ENCODE measurements at places on chromosomes 13 and 19.

DNA sequence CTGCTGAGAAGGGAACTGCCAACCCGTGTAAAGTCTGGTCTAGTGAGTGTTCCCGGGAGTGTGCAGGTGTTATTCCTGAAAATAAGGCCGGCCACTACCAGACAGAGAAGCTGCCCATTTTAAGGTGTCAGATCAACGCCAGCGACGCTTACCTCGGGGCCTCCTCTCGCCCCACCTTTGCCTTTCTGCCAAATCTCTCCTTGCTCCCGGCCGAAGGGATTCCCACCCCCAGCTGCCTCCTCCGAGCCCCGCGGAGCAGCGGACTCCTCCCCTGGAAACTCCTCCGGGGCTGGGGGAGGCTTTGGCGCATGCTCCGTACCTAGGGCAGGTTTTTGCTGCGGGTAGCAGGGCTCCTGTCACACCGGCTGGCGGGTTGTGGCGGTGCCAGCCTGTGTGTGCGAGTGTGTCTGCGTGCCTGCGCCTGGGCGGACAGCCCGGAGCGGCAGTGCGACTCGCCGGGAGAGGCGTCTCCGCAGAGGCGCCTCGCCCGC, at the start of gene HS6ST3:
Gene HS6ST3 (plus strand): TSS at position 359 of the 491 bp plus-strand sequence.
- no peak for DNase-seq

DNA sequence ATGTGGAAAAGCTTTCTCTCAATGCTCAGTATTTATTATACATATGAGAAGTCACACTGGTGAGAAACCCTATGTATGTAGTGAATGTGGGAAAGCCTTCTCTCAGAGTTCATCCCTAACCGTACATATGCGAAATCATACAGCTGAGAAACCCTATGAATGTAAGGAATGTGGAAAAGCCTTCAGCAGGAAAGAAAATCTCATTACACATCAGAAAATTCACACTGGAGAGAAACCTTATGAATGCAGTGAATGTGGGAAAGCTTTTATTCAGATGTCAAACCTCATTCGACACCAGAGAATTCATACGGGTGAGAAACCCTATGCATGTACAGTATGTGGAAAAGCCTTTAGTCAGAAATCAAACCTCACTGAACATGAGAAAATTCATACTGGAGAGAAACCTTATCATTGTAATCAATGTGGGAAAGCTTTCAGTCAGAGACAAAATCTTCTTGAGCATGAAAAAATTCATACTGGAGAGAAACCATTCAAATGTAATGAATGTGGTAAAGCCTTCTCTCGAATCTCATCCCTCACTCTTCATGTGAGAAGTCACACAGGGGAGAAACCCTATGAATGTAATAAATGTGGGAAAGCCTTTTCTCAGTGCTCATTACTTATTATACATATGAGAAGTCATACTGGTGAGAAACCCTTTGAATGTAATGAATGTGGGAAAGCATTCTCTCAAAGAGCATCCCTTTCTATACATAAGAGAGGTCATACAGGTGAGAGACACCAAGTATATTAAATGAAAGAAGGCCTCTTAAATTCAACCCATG, 34.4 kb downstream of the ZNF568 start:
- DNase-seq = no peak

DNA sequence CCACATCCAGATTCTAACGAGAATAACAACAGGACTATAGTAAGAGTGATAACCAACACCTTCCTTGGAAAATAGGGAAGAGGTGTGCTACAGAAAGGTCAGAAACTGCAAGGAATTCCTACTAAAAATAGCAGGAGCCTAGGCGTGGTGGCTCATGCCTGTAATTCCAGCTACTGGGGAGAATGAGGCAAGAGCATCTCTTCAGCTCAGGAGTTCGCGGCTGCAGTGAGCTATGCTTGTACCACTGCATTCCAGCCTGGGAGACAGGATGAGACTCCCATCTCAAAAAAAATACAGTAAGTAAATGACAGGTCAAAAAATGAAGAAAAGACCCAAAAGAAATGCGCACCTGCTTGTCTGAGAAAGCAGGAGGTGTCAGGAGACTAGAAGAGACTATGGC, 101.5 kb upstream of the TSHZ3 start:
- no peak for DNase-seq

GRCh38 chr19:41174297-41174928, 18.6 kb upstream of the CYP2S1 start:
- DNase-seq = no peak

- DNase-seq = no peak
Observed at GRCh38 chr13:53136554-53137215, 108.1 kb downstream of the OLFM4 start.

DNA sequence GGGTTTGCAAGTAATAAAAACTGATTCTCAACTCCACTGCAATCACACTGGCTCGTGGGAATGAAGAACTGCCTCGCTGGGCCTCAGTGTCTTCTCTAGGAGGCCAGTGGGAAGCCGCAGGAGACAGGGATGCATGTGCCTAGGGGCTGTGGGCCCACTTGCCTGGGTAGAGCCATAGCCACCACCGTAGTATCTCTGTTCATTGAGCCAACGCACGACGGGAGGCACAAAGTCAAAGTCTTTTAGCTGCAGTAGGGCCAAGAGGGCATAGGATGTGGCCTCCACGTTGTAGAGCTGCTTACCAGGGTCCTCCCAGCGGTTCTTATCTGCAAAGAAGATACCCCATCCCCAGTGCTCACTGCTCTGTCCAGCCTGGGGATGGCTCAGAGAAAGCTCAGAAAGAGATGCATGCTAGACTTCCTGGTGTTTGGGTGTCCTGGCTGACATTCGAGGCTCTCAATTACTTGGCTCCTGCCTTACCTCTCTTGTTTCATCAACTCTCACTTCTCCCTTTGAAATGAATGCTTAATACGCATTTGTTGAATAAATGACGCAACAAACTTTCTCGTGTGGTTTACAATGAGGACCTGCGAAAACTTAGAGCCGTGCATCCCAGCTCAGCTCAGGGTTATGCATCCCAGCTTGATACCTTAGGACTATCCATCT, 16.1 kb upstream of the TNFSF14 start:
- no peak for DNase-seq

- no peak for DNase-seq
Observed at GRCh38 chr13:84132491-84132890, 250.2 kb upstream of the SLITRK1 start.

GRCh38 chr13:78610381-78610883, 7.1 kb upstream of the POU4F1 start:
- no peak for DNase-seq

DNA sequence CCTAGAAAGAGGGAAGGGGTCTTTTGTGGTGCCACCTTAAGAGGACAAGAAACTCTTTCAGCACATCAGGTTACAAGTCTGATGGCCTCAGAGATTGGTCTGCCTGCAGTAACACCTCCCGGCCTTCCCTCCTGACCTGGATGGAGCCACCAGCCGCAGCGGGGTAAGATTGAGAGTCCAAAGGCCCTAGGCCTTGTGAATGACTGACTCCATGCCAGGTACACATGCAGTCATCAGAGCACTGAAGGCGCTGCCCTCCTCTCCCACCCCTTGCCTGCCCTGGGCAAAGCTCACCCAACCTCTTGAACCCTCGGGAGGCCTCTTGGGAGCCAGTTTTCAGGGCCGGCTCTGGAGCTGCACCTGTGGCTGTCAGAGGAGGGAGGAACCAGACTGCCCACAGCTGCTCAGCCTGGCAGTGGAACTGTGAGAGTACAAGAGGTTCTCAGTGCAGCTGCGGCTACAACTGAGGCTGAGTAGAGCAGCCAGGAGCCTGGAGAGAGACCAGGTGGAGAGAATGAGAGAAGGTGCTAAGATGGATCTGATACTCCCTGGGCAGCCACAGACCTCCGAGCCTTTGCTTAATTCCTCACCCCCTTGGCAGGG, 23.8 kb upstream of the C13orf42 start:
- no peak for DNase-seq

GRCh38 chr19:2127758-2128157, 23.6 kb downstream of the AP3D1 start:
- DNase-seq = no peak

GRCh38 chr19:12800923-12801465, 606 bp downstream of the PRDX2 start:
- no peak for DNase-seq

DNA sequence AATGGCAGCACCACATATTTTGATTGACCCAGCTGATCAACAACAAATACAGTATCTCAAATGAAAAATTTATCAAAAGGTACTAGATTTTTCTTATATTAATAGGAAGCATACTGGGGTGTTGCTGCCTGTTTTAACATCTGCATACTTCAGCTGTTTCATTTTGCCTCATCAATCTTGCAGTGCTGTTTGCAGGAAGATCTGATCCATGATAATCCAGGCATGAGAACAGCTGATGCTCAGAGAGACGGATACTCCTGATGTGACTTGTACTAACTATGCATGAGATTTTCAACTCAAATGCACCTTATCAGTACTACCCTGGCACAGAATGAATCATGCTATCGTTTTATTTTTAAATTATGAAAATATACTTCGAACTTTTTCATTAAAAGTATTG, 2136.8 kb downstream of the PCDH9 start:
- no peak for DNase-seq

- no peak for DNase-seq
Observed at GRCh38 chr19:38649305-38650171, 2.1 kb downstream of the ACTN4 start.

DNA sequence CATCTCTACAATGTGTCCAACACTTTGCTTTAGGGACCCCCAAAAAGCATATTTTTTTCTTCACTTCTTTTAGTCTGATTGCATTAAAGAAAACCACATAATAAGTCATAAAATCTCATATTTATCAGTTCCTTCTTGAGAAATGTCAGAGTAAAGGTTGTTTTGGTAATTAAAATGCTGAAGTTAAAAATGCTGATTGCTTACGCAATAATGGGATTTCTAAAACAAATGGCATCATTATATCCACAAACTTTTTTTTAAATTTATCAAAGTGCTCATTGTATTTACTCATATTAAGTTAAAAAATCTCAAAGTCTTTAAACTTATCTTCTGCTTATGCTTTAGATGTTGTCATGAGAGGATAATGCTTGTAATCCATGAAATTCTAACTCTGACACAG, 737.2 kb upstream of the ARGLU1 start:
- DNase-seq = no peak

DNA sequence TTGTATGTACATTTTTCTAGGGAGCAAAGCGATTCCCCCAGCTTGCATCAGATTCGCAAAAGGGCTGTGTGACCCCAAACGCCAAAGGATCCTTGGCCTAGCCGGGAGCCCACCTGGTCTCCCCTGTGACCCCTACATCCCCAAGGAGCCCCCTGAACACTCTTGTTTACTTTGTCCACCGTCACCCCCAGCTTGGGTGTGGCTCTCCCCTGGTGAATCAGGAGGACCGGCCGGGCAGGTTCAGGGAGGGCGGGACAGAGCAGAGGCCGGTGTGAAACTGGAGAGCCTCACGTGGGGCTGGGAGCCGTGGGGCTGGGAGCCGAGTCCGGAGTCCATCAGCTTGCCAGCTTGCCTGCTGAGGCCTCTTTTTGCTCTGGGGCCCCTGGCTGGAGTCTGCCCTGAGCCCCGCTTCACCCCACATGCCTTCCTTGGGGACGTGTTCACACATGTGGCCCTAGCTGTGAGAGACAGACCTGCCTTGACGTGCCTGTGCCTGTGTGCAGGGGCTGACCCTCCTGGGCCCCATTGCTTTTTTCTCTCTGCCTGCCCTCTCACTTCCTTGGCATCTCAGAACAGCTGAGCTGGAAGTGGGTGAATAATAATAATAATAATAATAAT, 2.0 kb downstream of the ITPKC start:
- no peak for DNase-seq

- no peak for DNase-seq
Observed at GRCh38 chr19:52991484-52991883, 22.2 kb upstream of the ERVV-1 start.

GRCh38 chr13:91722267-91722884, 324.0 kb downstream of the GPC5 start:
- DNase-seq = no peak

GRCh38 chr19:34274827-34275625, 20.7 kb downstream of the GARRE1 start:
- no peak for DNase-seq

DNA sequence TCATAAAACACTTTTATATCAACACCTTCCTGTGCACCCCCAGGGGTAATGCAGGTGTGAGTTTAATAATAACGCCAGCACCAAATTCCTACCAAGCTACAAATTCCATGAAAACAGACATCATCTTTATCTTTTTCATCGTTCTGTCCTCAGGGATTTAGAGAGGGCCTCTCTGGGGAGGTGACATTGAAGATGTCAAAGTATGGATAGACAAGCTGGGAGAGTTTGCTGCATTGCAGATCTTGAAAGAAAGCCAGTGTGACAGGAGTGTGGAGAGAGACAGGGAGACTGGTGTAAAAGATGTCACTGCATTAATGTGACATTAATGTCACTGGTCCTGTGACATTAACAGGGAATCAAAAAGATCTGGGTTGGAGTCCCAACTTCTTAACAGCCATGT, 10.1 kb downstream of the CACNG6 start:
- DNase-seq = no peak

GRCh38 chr13:33184112-33184490, 101.5 kb downstream of the STARD13 start:
- no peak for DNase-seq

- DNase-seq = no peak
Observed at GRCh38 chr13:101289764-101290163, 126.5 kb downstream of the NALCN start.

- DNase-seq = no peak
Observed at GRCh38 chr13:102276404-102276803, 125.4 kb downstream of the FGF14 start.

DNA sequence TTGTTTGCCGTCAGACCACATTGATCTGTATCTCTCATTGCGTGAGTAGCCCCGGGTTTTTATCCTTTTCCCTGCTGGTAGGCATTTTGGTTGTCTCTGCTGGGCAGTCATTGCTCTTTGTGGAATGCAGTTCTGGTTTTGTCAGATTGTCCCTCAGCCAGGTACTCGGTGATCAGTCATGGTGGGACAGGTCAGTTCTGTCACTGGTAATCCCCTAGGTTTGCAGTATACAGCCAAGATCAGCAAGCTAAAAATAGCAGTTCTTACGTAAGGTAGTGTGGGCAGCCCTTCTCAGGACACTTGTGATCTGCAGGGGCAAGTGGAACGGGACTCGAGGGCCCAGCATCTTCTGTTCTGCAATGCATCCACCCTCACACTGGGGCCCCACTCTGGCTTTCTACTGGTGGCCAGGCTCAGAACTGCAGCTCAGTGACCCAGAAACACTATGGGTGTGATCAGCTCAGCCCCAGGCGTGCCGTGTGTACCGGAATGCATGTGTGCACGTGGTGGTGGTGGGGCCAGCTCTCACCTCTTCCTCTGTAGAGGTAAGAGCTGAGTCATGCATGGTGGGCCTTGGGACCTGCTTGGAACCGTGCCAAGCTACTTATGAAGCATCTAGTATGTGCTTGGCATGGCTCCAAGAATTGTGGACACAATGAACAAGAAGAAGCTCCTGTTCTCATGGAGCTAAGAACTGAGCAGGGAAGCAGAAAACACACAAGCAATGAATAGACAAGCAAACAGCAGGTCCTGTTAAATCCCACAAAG, 6.3 kb downstream of the PLEKHF1 start:
- DNase-seq = peak; percentile 88
